ENCODE measurements at places on chromosomes 2 and 18.

GRCh38 chr18:27581296-27581904 is 396.3 kb upstream of the CHST9 start:
- no peak for DNase-seq

GRCh38 chr2:146917431-146918042 is 927.3 kb upstream of the ACVR2A start:
- DNase-seq: no peak

GRCh38 chr2:133955169-133955568 is 298.7 kb upstream of the MGAT5 start:
- no peak for DNase-seq

DNA sequence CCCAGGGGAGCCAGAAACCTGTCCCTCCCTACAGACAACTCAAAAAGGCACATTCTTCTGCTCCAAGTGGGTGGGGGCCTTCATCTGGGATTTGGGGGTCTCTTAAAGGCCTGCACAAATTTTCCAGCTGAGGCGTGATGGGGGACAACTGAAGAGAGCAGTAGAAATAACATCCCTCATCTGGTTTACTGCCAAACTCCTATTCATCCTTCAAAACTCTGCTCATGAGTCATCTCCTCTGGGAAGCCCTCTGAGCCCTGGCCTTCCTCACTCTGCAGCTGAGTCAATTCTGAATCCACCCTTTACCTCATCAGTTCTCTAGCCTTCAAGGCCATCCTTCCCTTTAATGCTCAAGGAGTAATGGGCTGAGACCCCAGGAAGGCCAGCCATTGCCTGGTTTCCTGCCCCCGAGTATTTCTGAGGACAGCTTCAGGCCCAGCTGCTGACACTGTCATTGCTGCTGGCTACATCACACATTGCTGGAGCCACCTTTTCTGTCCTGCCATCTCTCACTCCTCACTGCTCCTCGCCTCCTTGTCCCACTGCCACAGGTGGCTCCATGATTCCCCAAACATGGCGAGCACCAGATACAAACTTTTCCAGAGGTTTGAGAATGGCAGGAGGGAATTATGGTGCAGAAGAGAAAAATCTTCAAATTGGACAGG is 32.2 kb upstream of the GLI2 start:
- DNase-seq: no peak

DNA sequence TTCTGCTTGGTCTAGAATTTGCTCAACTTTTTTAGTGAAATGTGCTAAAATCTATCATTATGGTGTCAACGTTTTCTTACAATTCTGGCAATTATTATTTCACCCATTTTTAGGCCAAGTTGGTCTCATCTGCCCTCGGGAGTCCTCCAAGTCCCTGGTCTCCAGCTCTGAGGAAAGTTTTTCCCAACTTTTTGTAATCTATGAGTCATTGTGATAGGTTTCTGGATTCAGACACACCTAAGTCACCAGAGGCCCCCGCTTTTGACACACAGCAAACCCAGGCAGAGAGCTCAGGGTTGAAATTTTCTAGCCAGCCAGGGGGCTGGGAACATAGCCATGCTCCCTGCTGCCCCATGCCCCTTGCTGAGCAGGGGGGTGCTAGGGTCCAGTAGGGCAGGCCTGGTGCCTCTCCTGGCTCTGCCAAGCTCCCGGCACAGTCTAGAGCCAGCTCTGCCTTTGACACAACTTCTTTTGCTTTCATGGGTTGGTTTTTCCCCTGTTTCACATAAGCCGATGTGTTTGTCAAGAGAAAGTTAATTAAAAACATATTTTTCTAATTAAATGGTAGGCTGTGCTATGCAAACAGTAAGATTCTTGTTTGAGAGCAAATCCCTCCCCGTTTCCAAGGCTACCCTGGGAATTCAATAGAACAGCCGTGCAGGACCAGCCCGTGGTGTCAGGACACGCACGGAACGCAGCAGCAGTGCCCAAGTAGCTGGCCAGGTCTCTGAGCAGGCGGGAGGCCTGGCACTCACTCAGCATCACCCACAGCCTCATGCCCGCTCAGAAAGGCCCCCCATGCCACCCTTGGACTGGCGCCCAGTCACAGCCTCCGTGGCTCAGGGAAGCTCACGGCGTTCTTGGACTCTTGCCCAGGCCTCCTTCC is 25.5 kb upstream of the SNED1 start:
- no peak for DNase-seq

DNA sequence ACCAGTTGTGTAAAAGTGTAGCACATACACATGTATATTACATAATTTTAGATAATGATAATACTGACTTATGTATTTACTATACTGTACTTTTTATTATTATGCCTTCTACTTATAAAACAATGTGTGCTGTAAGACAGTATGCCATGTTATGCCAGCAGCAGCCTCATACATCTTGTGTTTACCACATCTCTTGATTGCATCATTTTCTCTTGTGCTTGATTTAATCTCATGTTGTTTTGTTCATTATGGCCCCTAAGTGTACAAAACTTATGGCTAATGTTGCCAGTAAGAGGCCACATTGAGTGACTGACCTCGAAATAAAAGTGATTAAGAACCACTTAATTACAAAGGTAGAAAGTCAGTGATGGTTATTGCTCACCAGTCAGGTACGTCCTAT is 128.0 kb upstream of the SP5 start:
- no peak for DNase-seq

GRCh38 chr2:58449286-58450010 is 208.3 kb upstream of the FANCL start:
- DNase-seq: no peak

DNA sequence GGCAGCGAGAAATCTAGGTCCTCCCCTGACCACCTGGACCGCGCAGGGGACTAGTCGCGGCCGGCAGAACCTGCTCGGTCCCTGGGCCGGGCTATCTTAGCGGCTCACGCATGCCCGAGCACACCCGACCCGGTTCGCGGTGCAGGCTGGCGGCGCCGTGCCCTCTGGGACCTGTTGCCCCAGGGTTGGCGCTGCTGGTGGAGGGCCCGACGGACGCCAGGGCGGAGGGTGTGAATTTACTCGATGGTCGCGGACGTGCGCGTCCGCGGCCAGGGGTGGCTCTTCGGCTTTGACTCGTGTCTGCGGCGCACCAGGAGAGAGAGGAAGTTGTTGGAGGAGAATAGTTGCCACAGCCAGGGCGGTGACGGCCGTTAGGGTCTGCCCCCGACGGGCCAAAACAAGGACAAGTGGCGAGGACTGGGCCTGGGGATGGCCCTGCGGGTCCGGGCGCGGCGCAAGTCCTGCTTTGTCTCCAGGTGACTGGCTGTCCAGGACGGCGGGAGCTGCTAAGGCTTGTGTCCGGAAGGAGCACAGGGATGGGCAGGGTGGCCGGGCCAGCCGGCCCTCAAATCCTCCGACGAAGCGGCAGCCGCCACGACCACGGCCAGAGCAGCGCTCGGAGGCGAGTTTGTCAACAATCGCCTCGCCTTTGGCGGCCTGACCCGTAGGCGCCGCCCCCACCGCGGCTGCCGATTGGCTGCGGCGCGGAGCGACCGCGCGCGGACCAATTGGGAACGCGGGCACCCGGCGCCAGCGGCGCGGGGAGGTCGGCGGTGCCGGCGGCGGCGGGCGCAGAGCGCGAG is 1.3 kb downstream of the BCL2L11 start:
- DNase-seq: no peak

GRCh38 chr2:205758051-205758450 is 75.8 kb downstream of the NRP2 start:
- no peak for DNase-seq

DNA sequence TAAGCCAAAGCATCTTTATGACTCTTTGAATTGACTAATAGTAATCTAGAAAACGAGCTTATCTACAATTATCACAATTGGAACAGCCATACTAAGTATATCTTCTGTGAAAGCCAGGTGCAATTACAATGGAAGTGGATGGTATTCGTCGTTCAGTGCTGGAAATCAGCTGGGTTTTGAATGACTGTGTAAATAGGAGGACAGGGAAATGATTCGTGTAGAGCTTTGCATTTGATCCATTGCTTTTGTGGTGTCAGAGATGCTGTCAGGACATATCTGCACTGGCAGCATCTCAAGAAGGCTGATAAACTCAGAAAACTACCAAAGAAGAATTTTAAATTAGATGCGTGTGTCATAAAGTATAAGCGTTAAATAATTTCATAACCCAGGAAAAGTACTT is 187.1 kb downstream of the ZNF407 start:
- DNase-seq: no peak

- DNase-seq: no peak
Measured at GRCh38 chr18:7846335-7846734, 279.2 kb downstream of the PTPRM start.

DNA sequence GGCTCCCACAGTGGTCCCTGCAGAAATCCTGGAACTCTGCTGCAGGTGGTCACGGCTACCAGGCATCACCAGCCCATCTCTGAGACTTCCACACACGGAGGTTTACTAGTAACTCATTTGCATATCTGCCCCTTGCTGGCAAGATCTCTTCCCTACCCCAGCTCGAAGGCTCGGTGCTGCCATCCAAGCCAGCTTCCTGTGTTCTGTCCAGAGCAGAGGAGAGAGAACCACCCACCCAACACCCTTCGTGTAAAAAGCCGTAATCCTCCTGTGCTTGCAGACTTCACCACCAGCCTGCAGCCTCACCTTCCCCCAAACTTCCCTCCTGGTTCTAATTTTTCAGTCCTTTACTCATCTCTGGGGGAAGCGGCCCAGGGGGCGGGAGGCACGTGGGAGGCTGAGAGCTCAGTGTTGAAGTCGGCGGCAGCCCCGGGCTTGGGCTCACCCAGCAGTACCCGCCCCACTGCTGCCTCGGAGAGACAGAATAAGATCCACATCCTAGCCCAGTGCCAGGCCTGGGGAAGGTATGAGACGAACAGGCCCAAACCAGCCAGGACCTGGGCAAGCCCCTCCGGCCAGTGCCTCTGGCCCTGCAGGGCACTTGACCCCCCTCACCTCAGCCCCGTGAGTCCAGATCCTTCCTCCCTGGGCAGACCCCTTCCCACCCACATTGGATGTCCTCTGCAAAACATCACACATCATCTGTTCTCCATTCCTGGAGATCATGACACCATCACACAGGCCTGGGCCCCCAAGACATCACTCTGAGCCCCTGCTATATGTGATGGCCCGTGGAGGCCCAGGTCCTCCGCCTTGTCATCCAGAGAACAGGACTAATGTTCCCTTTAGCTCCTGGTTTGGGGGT is 145.8 kb upstream of the ID2 start:
- DNase-seq: no peak

DNA sequence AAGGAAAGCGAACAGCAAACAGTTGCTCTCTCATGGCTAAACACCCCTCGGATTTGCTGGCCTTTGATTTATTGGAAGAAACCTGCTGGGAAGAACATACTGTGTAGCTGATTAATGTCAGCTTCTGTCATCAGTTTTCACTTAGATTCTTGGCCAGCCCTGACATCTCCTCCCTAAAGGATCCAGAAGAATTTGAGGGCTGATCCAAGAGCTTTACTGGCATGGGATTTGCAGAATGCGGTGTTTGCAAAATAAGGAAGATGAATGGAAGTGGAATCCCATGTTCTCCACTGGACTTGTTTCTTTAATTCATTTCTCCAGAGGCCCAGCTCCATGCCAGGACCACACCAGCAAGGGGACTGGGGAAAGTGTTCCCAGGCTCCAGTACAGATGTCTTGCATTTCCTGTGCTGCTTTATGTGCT is 80.5 kb downstream of the RDH14 start:
- DNase-seq: no peak

GRCh38 chr2:48613211-48613610 is 4.4 kb upstream of the GTF2A1L start:
- DNase-seq: no peak

Data from activated CD8-positive, alpha-beta memory T cell treated with anti-CD3 and anti-CD28 coated beads for 1 hour (primary cell).